ENCODE measurements at places on chromosomes 5 and 9.

- no peak for DNase-seq
These were observed 143.2 kb upstream of the VLDLR start for GRCh38 chr9:2478421-2478820.

- DNase-seq, result no peak
These were observed 24.3 kb downstream of the SHB start for GRCh38 chr9:38044706-38045105.

GRCh38 chr9:91119679-91120078 lies 242.0 kb downstream of the AUH start:
- no peak for DNase-seq

- no peak for DNase-seq
These were observed 161.3 kb upstream of the IRX4 start for GRCh38 chr5:2044041-2044440.

Data from T-helper 17 cell (primary cell).